Left ventricle myocardium superior (tissue), 1 donor: ENCODE measurements at places on chromosomes 11 and 22.

DNA sequence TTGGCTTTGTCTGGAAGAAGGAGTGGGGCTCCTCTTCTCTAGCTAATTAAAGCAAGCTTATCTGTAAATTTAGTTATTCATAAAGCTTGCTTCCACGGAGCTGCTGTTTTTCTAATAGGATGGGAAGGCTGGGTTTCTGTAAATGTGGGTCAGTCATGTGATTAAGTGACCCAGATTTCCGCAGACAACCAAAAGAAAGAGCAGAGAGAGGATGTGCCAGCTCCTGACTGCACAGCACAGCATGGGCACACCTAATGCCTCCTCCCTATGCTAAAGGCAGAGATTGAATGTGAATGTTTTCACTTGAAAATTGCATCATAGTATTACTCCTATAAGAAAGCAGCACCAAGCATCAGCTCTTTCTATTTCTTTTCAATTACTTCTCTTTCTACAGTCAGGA lies 160.2 kb downstream of the FAT3 start:
- DNase-seq: no peak

DNA sequence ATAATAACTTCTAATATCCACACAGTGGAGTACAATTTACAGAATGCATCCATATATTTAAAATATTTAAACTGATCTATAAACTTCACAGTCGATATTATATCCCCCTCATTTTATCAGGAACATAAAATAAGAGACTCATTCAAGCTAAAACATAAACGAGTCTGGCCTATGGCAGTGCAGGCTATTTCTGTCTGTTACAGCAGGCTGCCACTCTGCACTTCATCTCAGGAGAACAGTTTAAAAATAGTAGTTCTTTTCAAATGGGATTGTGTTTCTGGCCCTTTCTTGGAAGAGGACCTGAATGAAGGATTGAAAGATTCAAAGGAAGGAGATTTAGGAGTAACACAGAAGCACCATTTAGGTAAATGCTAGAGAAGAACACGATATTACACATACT lies 915.7 kb downstream of the NTM start:
- DNase-seq: no peak

GRCh38 chr11:61598374-61598773 lies 17.5 kb upstream of the SYT7 start:
- no peak for DNase-seq

DNA sequence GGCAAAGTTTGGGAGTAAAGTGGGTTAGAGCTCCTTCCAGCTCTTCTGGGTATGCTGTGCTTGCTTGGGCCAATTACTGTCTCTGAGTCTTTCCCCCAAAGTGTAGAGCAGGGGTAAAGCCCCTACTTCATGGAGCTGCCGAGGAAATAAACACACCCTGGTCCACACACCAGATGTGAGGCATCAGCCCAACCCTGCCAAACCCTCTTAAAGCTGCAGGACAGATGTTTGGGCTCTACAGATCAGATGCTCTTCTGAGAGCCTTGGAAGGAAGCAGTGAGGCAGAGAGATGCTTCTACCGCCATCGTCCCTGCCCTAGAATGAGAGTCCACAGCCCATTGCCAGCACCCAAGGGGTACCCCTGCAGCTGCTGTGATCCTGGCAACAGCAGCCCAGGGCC lies 64.7 kb downstream of the ELFN2 start:
- no peak for DNase-seq

GRCh38 chr11:80007616-80008015 lies 566.8 kb upstream of the TENM4 start:
- DNase-seq: no peak

GRCh38 chr22:19524170-19525115 lies at the start of gene CLDN5:
Gene CLDN5, minus strand, starts transcription at chr22:19524410. Its CDS starts 155 bp downstream, at chr22:19524255.
- peak; percentile 69 for DNase-seq

GRCh38 chr11:111148953-111149352 lies 96.6 kb upstream of the POU2AF2 start:
- DNase-seq: no peak

DNA sequence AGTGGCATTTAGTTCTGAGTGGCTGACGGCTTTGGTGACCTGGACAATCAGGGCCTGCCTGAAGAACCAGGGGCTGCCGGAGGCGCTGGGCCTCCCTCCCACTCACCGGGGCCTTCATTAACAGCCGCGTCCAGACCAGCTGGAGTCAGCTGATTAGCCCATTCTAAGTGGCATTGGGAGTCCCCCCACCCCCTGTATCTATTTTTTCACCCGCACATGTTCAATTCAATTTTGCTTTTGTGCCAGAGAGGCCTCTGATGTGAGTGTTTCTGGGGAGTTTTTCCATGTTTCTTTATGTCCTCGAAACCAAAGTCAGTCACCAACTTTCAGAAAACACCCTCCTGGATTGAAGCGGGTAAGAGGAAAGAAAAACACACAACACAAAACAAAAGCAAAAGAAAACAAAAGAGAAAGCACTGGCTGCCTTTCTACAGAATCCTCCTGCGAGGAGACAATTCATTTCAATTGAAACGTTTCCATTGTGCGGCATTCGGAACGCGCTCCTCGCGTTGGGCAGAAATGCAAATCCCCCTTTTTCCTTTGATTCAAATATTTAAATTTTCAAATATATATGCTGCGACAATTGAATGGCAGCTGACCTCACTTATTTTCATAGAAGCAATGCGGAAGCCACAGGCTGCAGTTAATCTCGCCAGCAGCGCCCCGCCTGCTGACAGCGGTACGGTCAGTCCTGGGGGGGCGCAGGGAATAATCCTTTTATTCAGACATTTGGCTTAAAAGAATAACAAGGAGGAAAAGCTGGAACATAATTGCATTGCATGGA lies 17.7 kb downstream of the CDKN1C start:
- DNase-seq: no peak
